Umbilical cord (tissue), 2 donors: ENCODE measurements at places on chromosomes 7 and 10. TPM values are rescaled to one million over a fixed set of nuclear protein-coding genes. Genes with fewer than 3 reads are reported as not detected.

GRCh38 chr10:9560976-9561375, 1456.7 kb upstream of the CELF2 start:
- DNase-seq: no peak

DNA sequence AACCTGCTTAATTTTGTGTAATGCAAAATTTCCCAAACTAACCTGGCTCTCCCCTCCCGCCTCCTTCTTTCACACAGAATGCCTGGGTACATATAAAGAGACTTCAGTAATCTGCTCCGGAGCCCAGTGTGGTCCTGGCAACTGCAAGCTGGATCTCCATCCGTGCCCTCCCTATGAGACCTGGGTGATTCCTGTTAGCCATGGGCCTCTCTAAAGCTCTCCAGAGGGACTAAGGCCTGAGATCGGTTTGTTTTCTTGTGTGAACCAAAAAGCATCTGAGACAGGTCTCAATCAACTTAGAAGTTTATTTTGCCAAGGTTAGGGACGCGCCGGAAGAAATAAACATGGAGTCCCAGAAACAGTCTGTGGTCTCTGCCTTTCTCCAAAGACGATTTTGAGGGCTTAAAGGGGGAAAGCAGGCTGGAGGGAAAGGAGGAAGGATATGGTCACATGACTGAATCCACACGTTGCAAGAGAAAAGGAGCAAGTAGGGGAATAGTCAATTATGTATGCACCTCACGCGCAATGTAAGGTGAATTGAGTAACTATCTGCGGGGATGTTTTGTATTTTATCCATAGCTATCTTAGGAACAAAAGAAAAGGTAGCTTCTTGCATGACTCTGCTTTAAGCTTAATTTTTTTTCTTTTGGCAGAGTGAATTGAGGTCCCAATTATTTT, 46.2 kb upstream of the CCDC3 start:
- DNase-seq: no peak

DNA sequence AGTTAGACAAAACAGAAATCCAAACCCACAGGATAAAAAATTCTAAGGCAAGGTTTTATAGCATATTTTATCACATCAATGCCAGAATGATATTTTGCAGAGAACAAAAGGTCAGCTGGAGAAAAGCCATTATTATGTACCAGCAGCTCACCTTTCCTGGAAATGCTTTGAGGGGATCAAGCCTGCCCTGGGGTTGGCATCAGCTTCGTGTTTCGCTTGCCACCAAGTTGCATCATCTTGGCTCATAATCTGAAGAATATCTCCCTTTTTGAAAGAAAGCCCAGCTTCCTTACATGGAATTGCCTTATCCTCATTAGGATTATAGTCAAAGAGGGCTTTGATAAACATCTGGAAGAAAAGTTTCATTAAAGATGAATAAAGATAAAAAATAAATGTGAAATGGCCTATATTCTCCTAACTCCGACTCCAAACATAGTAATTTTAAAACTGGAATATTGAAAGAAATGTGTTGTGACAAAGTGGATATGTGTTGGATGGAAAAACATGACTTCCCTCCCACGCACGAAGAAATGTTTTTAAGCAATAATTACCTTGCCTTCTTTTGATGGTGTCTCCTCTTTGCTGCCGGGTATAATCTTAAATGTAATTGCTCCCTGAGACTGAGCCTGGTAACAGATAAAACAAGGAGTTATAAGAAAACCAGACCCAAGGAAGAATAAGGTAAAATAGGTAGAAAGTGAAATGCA, 121.3 kb upstream of the ODAD2 start:
- peak; percentile 57 for DNase-seq

The MYH16 gene
- total RNA-seq: not detected

GRCh38 chr7:51182636-51183166, 133.9 kb downstream of the COBL start:
- DNase-seq: peak; percentile 25

The ITPRID1 gene
- total RNA-seq: 25.0 TPM

The ZCCHC24 gene
- 33.7 TPM for total RNA-seq

GRCh38 chr10:69682955-69683474, 53.0 kb downstream of the FAM241B start:
- DNase-seq: no peak

The ZP3 gene
- total RNA-seq: not detected

DNA sequence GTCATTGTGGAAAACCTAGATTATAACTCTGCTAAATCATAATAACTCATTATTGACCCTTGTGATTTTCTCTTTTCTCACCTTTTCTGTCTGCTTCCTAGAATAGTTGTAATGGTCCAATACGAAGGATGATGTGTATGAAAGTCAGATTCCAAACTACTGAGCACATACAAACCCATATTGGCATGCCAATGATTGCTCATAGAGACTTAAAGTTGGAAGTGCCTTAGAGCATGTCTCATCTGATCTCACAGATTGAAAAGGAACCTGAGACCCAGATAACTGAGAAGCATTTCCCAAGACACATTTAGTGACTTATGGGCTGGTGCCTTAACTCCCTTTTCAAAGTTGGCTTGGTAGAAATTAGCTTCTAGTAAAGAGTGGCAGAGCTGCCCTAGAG, 594.3 kb downstream of the REEP3 start:
- no peak for DNase-seq

The GSAP gene
- total RNA-seq: 9.9 TPM

GRCh38 chr10:80137920-80138319, 5.4 kb downstream of the PLAC9 start:
- peak; percentile 89 for DNase-seq

GRCh38 chr7:17446340-17446739, 147.9 kb downstream of the AHR start:
- DNase-seq: no peak

DNA sequence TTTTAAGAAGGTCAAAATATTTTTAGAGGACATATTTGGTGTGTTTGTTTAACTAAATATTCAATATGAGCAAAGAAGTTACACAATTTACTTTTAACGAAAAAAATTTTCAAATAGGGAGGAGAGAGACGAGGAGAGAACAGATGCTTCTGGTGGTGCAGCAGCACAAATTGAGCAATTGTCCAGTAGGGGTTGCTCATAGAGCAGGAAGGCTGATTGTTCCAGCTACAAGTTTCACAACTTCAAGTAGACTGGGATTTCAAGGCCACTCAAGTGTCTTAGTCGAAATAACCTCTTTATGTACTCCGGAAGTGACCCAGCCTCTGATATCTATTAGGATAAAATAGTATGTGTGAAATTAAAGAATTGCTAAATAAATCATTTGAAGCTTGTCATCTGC, 197.9 kb downstream of the HDAC9 start:
- DNase-seq: peak; percentile 74

DNA sequence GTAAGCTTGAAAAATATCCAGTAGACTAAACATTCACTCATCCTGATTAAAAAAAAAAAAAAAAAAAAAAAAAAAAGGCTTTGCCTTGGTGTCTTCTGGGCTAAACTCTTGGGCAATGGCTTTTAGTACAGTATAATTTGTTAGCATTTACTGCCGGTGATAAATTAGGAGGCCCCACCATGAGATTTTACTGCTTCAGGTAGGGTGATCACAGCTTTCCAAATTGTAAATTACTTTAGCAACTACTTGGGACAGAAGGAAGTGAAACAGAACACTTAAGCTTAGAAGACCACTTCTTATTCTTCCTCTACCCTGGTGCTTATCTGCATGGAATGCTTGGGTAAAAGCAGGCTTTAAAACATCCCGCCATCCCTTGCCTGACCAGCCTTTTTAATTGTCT, 152.1 kb downstream of the HIBADH start:
- no peak for DNase-seq

DNA sequence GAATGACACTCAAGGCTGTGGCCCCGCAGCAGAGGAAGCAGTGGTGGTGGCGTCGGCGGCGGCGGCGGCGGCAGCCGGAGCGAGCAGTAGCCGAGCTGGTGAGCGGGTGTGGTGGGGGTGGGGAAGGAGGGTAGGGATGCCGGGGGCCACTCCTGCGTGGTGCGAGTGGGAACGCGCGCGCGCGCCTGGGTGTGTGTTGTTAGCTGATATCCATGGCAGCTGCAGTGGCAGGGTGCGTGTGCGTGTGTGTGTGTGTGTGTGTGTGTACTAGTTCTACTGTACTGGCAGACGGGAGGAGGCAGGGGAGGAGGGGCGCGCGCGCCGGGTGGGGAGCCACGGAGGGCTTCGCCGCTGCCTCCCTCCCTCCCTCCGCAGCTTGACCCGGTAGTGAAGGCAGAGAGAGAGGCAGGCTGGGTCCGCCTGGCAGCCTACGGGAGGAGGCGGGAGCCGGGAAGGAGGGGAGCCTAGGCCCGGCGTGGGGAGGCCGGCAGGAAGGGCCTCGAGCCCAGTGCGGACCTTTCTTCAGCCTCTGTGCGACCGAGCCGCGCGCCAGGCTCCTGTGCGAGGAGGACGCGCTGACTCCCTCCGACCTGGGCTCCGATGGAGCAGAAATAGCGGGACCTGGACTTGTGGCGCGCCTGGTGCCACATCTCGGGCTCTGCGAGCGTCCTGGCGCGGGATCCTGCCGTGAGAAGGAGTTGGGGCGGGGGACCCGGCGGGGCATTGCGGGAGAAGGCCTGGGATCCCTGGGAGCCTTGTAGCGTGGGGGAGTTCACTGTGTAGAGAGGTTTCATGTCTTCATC, at the start of gene MAGI2:
MAGI2 (minus strand) TSS at position 110 of the 803 bp plus-strand sequence. CDS start 347 bp downstream, outside the sequence.
- peak; percentile 93 for DNase-seq

The PHKG1 gene
- 2.4 TPM for total RNA-seq

GRCh38 chr7:130877236-130877990, 143.4 kb upstream of the KLF14 start:
- DNase-seq: no peak

The INSYN2A gene
- 3.9 TPM for total RNA-seq

DNA sequence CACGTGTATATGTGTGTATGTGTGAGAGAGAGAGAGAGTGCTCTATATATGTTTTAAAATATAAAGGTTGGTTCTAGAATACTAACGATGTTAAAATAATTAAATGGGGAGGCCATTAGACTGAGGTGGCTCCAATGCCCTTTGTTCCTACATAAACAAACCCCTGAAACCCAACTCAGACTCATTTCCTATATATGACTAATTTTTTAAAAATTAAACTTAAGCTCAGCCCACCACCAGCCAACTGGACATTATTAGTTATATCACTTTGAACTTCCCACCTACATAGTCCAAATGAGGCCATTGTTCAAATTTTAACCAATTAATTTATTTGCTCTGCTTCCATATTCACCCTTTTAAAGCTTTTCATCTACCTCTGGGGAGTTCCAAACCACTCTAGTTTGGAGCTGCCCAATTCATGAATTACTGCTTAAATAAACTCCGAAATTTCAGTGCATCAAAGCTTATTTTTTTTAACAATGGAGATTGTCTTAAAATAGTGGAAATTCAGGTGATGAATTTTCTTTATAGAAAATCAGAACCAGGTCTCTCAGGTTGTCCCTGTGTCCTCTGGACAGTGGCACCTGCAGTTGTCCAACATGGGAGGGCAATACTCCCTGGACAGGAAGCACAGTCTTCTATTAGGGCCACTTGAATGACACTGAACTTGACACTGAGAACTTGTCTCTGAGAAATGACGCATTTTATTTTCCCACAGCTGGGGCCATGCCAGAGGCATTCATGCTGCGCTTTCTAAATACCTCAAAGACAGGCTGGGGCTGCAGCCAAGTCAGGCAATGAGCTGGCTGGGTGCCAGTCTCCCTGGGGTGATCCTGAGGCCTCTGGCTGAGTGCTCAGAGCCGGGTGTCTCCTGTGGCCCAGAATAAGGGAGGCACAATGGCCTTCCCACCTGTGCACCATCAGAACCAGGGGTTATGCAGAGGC, 109.5 kb upstream of the TMEM72 start:
- peak; percentile 79 for DNase-seq

- peak; percentile 35 for DNase-seq
These were observed 486 bp downstream of the HIPK2 start for GRCh38 chr7:139777133-139777891.

DNA sequence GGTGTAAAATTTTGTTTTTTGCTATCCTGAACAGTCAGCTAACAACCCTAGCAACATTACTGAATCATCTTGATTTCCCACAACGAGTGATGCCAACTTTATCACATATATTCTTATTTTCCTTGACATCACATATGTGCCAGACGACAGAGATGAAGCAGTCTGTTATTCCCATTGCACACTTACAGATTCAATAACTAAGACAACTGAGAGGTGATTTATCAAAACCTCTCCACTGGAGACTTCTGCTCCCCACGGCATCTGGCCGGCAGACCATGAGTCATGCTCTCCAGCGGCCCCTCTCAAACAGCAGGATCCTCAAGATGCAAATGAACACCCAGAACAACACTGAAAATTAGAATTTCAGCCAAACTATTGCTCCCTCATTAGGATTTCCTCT, 57.1 kb downstream of the AMPH start:
- no peak for DNase-seq

- no peak for DNase-seq
These were observed 49.5 kb upstream of the ZNF746 start for GRCh38 chr7:149547126-149547525.

- DNase-seq: no peak
These were observed 11.2 kb downstream of the CASP2 start for GRCh38 chr7:143299346-143299745.

- DNase-seq: no peak
These were observed 33.8 kb upstream of the MNX1 start for GRCh38 chr7:157044147-157044687.

DNA sequence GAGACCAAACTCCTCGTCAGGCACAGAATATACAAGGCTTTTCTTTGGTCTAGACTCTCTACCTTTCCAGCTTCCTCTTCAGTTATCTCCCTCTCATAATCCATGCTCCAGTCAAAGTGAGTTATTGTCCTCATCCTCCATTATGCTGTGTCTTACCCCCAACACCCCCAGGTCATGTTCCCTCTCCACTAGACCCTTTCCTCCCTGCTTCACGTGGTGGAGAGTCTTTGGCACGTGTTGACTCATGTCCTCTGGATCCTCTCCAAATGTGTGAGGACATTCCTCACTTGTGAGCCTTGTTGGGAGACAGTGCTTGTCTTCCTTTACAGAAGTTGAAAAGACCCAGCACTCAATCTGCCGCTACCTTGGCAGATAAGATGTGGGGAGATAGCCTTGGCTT, 36.0 kb upstream of the DLD start:
- DNase-seq: no peak

GRCh38 chr10:110711382-110711781, 67.2 kb downstream of the RBM20 start:
- DNase-seq: no peak

GRCh38 chr7:35831208-35831607, 30.4 kb downstream of the SEPTIN7 start:
- DNase-seq: peak; percentile 36

The VAX1 gene
- 0.96 TPM for total RNA-seq

GRCh38 chr10:78688901-78689583, 379.7 kb upstream of the ZMIZ1 start:
- peak; percentile 76 for DNase-seq

- DNase-seq: no peak
These were observed 17.9 kb upstream of the CYREN start for GRCh38 chr7:135188298-135188984.

The CACNA2D1 gene
- total RNA-seq: 33.5 TPM

DNA sequence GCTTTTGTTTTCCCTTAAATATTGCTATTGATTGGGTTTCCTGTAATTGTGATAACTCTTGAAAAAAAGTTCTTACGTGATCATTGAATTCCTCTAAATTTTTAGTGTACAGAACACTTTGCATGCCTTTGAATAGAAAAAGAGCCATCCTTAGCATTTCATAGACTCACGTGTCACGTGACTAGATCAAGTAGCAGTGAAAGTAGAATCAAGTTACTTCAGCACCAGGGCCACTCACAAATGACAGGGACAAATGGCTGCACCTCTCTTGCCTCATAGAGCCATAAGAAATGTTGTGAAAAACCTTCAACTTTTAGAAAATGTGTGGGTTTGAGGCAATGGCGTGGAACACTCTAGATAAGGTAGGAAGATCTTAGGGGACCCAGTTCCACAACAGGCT, 203.8 kb downstream of the ZEB1 start:
- DNase-seq: no peak

The CDC123 gene
- 48.4 TPM for total RNA-seq

GRCh38 chr10:102656026-102656425, 11.7 kb downstream of the TRIM8 start:
- no peak for DNase-seq

The SPAG6 gene
- total RNA-seq: 2.6 TPM
